KG1 (cell line): ENCODE measurements at places on chromosomes 6 and 20.

- DNase-seq: no peak
Measured at GRCh38 chr6:80625405-80625804, 518.9 kb downstream of the BCKDHB start.

GRCh38 chr6:130293800-130294199 is 71.0 kb upstream of the SAMD3 start:
- peak; percentile 27 for DNase-seq

DNA sequence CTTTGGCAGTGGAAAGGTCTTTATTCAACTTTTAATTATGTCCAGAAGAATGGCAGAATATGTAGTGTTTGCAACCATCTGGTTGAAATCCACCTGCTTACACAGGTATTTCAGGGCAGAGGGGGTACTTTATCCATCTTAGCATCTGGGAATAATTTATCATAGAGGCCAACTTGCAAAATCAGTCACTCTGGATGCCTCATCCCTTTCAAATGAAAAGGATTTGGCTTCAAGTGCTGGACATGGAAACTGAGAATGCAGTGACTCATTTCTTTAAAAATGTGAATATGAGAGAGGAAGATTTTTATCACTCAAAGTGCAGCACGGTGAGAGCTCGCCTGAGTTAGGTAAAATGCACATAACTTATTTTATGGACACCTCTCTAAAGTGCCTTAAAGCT is 758.3 kb downstream of the KIF16B start:
- no peak for DNase-seq

- no peak for DNase-seq
Measured at GRCh38 chr6:124943658-124944057, 18.6 kb upstream of the RNF217 start.

DNA sequence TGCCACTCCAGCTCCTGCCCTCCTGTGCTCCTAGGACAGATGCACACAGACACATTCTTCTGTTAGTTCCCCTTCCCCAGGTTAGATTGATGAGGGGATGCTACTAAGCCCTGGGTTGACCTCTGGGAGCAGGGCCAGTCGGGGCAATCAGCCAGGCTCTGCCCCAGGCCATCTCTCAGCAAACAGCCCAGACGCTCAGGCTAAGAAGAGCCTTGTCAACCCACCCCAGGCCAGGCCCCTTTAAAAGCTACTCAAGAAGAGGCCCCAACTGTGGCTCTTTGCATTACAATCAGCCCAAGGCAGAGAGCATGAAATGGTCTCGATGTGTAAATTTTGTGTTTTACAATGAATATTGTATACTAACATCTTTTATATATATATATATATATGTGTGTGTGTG is 107.4 kb downstream of the TFAP2A start:
- DNase-seq: no peak

DNA sequence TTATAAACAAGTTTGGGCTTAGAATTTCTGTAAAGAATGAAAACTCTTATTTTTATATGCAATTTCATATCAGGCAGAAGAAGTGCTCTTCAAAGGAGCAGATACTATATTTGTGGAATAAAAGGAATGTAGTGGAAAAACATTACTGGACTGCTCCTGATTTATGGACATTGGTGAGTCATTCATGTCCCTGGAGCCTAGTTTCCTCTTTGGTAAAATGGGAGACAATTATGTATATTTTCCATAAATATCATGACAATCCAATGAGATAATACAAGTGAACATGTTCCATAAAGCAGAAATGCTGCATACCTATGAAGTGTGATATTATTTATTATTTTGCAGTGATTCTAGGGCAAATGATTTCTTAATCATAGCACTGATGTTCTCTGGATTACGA is 445.8 kb upstream of the CITED2 start:
- DNase-seq: no peak

GRCh38 chr20:59157961-59158541 is 5.6 kb upstream of the ZNF831 start:
- no peak for DNase-seq
